ENCODE measurements at places on chromosomes 7 and 10.

DNA sequence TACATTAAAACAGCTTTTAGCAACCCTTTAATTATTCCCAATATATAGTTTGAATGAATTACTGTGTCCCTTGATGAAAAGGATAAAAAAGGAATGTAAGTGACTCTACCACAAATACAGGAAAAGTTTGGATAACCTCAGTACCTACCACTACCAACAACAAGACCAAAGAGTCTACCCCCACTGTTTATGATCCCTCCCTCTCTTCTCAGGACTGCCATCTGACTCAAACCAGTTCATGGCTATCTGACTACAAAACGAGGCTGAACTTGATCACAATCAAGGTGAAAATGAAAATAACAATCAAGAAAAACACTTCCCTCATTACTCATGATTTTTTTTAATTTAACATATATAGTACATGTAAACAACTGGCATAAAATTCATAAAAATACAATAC lies 108.7 kb downstream of the DPY19L1 start:
- no peak for DNase-seq

- DNase-seq = no peak
These were observed 119.8 kb downstream of the ITGB8 start for GRCh38 chr7:20450536-20450935.

DNA sequence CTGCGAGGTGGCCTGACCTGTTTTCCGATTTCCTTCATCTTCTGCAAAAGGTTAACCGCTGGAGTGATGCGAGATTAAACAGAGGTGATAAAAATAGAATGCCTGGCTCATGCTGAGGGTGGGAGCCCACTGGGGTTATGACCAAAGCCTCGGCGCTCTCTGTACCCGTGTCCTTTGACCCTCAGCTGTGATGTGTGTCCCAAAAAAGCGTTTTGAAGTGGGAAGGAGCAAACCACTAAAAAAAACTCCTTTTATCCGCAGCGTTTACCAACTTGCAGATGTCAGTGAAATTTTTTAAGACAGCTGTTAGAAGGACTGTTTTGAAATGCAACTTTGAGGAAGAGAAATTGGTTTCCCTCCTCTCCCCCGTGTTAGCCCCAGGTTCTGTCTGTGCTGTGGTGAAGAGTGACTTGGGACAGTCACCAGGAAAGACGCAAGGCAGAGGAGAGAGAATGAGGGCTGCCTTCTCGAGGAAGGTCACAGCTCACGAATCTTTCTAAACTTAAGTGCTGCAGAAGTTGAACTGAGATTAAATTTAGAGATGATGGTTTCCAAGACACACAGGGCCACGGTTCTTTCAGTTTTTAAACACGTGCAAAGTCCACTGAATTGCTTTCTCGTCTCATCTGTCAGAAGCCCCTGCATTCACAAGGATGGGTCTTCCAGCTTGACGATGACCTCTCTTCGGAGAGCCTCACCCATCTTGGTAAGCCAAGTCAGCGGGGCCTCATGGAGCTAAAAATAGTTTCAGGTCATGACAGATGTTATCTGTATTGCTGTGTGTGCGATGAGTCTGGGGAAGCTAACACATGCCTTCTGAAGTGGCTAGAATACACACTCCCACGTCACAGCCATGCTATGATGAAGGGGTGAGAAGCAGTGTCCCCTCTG lies 27.6 kb downstream of the AMZ1 start:
- no peak for DNase-seq

- DNase-seq = no peak
These were observed 24.9 kb downstream of the NUDT1 start for GRCh38 chr7:2266911-2267310.

GRCh38 chr10:24645784-24646183 lies 77.9 kb downstream of the ARHGAP21 start:
- no peak for DNase-seq
